ELR (cell line): ENCODE measurements at places on chromosomes 1 and 21.

DNA sequence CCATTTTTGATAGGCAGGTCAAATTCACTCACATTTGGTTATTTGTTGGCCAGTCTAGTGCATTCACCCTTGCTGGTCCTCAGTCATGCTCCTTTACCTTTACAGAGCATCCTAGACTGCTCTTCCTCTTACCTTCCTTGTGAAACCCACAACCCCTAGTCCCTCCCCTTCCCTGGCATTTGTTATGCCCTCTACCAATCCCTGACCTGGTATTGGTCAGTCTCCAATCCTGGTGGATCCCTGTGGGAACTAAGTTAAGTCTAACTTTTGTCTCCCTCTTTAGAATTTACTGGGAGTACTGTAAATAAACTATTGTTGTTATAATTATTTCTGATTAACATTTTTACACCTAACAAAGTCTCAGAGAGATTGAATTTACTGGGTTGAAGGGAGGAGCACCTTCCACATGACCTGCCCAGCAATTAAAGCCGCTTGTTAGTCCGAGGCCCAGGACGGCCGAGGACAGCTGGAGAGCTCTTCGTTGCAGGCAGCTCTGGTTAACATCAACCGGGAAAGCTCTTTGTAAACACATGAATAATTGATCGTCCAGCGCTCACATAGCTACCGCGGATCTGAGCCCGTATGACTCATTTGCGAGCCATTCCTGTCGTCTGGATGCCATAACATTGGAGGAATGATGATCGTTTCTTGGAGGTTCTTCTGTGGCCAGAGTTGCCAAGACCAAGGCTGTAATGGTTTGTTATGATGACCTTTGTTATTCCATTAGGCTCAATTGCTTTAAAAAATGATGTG is 31.9 kb downstream of the MTARC1 start:
- DNase-seq = peak; percentile 95

DNA sequence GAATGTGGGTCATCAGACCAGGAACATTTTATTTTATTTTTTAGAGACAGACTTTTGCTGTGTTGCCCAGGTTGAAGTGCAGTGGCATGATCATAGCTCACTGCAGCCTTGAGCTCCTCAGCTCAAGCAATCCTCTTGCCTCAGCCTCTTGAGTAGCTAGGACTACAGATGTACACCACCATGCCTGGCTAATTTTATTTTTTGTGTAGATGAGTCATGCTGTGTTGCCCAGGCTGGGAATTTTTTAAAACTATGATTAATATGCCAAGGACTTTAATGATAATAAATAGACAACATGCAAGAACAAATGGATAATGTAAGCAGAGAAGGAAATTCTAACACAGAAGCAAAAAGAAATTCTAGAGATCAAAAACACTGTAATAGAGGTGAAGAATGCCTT is 142.4 kb downstream of the AK5 start:
- DNase-seq = peak; percentile 73

- DNase-seq = no peak
These were observed 1039.4 kb upstream of the B3GALT2 start for GRCh38 chr1:194225821-194226220.

- DNase-seq = peak; percentile 36
These were observed 39.4 kb upstream of the ZNF496 start for GRCh38 chr1:247370786-247371732.

DNA sequence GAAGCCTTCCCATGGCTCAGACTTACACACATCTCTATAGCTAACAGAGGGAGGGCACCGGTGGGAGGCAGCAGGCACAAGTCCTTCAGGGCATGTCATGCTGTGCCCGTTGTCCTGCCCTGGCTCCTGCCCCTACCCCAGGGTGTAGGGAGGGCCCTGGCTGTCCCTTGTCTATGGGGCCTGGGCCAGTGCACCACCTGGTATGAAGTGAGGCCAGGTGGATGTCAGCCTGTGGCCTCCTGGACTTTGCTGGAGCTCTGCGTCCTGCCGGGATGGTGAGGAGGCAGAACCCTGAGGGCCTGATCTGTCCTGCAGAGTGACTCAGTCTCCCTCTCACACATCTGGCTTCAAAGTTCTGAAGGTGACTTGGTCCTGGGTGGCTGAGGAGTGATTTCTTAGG is 47.3 kb upstream of the GPR37L1 start:
- DNase-seq = no peak

DNA sequence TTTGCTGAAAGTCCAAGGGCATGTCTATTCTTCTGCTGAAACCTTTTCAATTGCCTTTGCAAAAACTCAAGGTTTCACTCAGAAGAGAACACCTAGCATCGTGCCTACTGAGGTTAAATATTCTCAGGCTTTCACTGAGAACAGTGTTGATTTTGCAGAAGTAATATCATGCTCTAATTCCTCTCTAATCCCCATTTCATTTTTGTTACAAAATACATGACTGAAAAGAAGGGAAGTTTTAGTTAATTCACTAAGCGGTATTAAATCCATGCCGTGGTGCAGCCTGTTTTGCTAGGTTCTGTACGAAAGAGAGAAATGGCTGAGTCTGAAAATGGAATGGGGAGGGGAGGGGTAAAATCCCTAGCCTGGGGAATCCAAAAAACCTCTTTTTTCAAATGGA is 163.2 kb upstream of the CAMK1G start:
- no peak for DNase-seq

GRCh38 chr21:33022828-33023573 is 2.7 kb upstream of the OLIG2 start:
- no peak for DNase-seq

DNA sequence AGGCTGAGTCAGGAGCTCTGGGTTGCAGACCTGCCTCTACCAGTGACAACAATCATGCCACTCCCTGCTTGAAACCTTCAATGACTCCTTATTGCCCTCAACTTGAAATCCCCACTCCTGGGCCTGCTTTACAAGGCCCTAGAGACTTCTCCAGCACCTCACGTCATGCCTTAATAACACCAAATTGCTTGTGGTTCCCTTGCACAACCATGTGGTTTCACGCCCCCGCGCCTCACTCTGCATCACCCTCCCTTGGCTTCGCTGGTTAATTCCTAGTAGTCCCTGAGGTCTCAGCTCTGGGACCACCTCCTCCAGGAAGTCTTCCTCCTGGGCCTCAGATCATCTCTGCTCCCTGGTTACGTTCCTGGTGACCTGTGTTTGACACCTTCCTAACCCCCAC is 33.0 kb downstream of the EPHA2 start:
- peak; percentile 67 for DNase-seq

GRCh38 chr1:195849180-195849579 is 759.1 kb downstream of the KCNT2 start:
- no peak for DNase-seq

DNA sequence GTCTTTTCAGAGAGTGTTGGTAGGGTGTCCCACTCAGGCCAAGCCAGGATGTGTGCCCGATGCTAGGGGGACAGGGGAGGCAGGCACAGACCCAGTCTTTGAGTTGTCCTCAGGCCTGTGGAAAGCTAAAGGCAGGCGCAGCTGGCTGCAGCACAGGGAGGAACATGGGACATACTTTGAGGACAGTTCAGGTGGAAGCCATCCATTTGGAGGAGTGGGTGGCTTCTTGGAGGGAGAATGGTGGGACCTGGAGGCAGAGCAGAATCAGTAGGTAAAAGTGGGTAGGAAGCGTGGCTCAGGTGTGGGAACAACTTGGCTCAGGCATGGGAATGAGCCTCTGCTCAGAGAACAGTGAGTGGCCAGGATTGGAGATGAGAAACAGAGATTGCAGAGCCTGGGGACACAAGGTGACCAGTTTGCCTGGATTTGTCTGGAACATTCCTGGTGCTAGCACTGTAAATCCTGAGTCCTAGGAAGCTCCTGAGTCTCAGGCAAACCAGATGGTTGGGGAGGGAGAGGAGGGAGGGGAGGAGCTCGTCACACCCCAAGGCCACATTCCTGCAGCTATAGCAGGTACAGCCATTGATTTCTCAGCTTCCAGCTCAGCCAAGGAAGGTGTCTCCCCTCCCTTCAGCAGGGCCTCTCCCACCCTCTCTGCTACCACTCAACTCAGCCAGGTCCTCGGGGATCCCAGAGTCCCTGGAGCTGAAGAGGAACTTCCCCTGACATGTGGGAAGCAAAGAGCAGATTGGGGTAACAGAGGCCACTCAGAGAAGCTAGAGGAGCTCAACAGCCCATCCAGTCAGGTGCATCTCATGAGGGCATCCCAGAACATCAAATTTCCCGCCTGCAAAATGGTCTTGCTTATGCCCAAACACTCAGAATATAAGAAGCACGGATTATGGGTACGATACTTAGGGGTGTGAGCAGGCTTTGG is 65.2 kb upstream of the TINAGL1 start:
- DNase-seq = no peak

GRCh38 chr21:34812504-34813265 is 143.9 kb downstream of the CLIC6 start:
- DNase-seq = peak; percentile 91

DNA sequence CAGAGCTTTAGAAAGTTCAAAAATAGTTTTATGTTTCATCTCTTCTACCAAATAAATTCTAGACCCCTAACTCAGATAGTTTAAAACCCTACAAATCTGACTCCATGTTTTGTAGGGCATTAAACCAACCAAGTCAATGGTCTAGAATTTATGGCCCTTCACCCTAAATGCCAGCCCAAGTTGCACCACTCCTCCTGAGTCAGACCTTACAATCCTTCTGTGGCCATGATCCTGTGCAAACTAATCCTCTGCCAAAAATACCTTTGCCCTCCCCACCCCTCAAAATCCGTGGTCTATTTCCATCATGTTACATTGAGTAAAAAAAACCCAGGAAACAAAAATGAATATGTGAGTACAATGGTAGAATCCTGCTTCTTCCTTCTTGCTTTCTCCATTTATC is 179.3 kb downstream of the NR5A2 start:
- peak; percentile 34 for DNase-seq

GRCh38 chr1:244114892-244115291 is 63.8 kb downstream of the ZBTB18 start:
- no peak for DNase-seq

DNA sequence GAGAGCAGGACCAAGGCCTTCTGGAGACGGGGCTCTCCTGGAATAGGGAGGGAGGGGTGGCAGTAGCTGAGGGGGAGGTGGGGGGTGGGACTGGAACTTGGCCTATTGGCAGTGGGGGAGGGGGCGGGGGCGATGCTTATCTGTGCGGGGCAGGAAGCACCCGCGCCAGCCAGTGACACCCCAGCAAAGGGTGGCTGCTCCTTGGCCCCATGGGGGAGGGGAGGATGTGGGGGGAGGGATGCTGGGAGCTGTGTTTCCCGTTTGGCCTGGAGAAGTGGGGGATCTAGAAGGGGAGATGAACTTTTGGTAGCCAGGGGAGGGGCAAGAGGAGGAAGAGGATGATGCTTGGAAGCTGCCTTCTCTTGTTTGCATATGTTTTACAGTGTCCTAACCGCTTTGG is 11.0 kb downstream of the ZBTB7B start:
- DNase-seq = no peak

DNA sequence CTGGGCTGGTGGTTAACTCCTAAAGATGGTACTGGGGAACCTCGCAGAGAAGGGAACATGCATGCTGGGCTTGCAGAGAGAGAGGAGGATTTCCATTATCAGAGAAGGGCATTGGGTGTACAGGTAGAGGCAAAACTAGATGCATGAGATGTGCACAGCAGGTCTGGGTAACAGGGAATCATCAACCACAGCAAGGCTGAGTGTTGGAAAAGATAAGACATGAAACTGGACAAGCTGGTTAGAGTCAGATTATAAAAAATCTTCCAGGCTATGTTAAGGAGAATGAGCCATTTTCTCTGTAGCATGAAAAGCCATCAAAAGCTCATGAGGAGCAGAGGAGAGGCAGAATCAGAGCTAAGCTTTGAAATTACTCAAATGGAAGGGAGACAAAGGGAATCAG is 147.8 kb downstream of the VAV3 start:
- no peak for DNase-seq
